Kidney capillary endothelial cell (primary cell): ENCODE measurements at places on chromosomes 1 and 21.
A peak's percentile ranks its signal among the peaks of the same experiment; 100 is the strongest.

DNA sequence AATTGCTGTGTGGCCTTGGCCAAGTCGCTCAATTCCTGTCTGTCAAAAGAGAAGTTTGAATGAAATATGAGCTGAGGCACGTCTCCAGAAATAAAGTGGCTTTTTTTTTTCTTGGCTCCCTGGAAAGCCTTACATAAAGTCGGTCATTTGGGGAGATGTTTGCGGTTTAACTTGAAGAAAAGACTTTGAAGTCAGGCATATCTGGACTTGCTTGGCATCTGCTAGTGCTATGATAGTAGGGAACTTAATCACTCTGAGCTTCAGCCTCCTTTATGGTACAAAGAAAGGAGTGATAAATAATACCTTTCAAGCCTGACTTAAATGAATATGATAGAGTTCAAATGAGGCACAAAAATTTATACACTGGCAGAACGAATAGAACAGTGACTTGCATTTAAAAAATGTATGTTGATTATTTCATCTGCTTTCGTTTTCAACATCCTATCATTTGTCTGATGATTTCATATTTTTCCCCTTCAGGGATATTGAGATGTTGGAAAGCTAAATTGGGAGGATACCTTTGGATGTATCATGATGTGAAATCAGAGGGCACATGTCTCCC, 60.2 kb downstream of the FASLG start:
- DNase-seq = no peak

DNA sequence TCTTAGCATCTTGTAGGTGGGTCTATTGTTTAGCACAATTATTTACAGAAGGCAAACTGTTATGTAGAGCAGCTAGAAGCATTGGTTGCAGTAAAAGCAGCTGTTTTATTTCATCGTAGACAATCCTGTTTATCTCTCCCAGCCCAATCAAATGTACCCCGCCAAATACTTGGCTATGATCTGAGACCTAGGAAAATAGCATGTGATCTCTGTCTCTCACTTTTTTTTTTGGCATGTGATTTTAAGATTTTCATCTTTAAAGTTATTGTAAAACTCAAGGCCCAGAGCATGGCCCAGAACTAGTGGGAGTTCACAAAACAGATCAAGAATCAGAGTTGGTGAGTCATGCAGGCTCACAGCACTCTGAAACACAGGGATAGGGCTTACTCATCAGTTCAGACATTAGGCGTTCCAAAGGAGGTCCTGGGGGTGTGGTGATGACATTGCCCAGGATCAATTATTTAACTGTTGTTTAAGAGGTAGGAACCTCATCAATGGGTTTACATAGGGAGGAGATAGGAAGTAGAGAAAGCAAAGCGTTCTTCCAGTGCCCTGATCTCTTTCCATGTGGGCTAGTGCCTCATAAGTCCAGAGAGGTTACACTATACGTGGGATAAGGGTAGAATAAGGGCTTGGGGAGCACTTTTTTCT, 40.2 kb downstream of the TBX19 start:
- DNase-seq = peak; percentile 69

GRCh38 chr1:227741166-227741870, 6.1 kb downstream of the SNAP47 start:
- no peak for DNase-seq

DNA sequence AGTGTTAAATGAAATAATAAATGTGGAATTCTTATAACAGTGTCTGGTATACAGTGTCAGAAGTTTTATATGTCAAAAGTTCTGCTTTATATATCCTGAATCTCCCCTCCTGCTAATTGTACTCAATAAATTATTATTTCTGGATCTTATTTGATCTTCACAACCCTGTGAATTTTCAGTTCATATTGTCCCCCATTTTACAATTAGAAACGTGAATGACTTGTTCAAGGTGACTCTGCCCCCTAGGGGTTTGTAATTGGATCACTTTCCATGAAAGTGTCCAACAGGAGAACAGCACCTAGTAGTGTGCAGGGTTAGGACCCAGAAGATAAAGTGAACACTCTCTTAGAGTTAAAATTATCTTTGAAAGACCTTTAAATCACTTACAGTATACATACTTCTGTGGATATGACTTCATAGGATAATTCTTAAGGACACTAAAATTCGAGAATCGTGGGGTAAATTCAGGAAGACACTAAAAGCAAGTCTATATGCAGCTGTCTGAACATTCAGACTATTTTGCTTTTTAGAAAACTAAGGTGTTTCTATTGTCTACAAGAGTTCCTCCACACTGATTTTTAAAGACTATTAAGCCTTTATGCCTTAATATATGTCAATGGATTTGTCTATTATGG, 4.5 kb upstream of the DDR2 start:
- DNase-seq = no peak

DNA sequence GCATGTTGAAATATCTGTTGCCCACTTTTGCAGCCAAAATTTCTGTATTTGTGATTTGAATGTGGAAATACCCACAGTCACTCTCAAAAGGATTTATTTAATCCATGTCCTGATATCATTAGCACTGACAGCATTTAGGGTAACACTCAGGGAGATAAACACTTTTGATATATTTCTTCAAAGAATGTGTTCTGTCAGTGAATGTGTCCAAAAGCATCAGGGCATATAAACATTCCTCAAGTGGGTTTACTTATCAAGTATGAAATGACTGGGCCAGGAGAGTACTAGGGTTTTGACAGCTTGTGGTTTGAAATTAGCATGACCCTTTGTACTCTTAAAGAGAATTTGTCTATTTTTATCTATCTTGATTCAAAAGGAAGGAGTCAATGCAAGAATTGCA, 1302.1 kb upstream of the ADGRL2 start:
- DNase-seq = no peak

- DNase-seq = no peak
These were observed 17.6 kb downstream of the CDC42BPA start for GRCh38 chr1:227300682-227301081.

GRCh38 chr1:225454733-225455132, 26.9 kb upstream of the LBR start:
- DNase-seq = peak; percentile 58

- no peak for DNase-seq
These were observed 124.1 kb upstream of the KCNK2 start for GRCh38 chr1:214958486-214958885.

- no peak for DNase-seq
These were observed 159.0 kb downstream of the BARHL2 start for GRCh38 chr1:90558126-90558525.

DNA sequence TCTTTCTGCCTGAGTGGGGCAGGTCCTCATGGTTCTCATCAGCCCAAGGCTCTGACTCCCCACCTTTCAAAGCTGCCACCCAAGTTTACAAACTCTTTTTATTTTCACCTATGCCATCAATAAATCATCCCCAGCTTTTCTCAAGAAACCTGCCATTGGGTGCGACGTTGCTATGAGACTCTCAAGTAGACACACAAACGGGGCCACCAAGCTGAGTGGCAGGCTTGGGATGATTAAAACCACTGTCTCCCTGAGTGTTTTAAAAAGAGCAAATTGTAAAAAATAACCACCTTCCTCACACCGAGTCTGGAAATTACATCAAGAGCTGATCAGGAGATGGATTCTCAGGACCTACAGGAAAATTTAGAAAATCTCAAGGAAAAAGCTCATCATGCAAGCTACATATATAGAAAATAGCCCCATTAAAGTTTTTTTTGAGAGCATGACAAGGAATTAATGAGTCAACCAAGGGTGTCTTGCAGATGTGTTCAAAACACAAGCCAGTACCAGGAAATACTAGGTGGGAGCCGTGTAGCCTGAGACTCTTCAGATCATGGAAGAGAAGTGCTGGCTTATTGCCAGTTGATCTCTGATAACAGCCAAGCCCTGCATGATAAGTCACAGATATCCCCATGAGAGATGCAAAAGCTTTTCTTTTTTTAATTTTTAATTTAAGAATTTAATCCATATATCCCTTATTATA, 158.4 kb upstream of the BACE2 start:
- DNase-seq = no peak

DNA sequence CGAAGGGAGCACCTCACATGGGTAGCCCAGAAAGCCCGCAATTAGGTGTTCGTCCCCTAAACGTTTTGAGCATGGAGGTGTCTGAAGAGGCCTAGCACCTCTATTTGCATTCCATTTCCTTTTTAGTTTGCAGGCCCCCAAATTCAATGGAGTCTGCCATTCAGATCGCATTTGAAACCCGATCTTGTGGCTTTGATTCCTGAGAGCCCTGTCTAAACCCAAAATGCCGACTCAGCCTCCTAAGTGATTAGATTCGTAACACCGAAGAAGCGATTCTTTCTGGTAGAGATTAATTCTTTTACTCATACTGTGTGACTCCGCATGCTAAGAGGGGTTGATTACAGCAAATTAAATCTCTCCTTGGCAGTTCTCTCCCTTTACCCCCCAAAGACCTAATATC, 415.2 kb upstream of the KAZN start:
- DNase-seq = no peak
